ENCODE measurements at places on chromosomes 11 and 22.

DNA sequence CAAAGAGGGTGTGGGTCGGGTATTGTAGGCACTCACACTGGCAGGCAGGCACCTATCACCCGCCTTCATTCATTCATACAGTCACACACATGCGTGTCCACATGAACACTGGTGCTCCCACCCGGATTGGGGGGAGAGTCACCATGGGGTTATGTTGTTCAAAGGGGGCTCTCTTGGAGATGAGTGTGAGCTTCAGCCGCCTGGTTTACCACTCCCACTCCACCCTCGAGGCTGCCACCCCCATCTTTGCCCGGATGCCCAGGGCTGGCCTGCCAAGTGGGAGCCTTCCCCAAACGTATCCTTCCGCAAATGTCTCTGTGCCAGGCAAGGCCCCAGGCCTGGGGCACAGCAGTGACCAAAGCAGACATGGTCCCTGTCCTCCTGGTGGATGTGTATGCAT, 22.6 kb downstream of the MRGPRD start:
- DNase-seq: no peak

GRCh38 chr22:46564084-46564714, 26.8 kb upstream of the CELSR1 start:
- DNase-seq: no peak

DNA sequence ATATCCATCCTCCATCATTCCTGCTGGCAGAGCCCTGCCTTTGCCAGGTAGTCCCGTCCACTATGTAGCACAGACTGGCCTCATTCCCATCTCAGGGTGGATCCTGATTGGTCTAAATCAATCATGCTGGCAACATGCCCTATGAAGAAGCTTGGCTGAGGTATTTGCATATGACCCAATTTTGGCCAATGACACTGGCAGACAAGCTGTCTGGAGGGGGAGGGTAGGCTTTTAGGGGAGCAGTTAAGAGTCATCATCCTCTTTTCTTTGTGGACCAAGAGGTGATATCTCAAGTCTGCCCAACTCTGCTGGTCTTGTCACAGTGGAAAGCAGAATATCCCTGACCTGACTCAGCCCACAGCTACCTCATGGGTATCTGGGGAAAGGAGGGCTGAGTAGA, 5.1 kb downstream of the CCDC89 start:
- DNase-seq: no peak

- no peak for DNase-seq
Measured at GRCh38 chr11:35526370-35526792, 965 bp upstream of the PAMR1 start.

GRCh38 chr11:61961570-61962212, 5.7 kb downstream of the FTH1 start:
- DNase-seq: peak; percentile 62

DNA sequence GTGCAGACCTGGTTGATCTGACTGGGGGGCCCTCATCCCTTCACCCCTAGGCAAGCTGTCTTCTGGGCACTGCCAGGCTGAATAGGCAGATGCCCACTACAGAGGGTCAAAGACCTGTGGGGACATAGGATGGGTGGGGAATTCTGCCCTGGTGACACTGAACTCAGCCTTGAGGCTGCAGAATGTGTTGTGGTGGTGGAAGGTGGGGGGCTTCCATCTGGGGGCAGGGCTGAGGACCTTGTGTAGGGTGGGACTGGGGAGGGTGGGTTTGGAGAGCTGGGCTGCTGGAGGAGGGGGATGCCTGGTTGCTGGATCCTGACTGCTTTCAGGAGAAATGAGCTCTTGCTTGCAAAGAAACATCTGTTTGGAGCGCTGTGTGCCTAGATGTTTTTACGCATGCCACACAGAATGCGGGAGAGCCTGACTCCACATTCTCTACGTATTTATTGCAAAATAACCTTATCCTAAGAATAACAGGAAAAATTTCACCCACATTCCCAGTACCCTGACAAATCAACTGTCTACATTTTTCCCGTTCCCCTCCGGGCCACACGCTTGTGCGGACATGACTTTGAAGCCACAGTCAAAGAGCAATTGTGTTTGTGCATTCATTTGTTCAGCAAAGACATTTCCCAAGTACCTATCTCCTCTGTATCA, 18.3 kb downstream of the SMIM38 start:
- DNase-seq: no peak

DNA sequence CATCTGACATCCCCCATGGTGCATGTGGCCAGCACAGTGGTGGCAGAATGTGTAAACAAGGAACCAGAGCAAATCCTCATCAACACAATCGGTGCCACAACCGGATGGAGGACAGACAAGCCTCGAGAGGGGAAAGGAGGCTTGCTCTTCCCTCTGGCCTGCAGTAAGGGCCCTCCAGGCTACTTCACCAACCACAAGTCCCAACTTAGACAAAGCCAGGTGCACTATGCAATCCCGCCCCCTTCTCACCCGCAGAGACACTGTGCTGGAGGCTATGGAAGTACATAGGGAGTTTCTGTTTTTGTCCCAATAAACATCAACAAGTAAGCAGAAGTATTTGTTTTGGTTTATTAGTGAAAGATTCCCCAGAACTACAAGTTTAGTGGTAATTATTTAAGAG, 54.3 kb downstream of the SPATA19 start:
- no peak for DNase-seq

DNA sequence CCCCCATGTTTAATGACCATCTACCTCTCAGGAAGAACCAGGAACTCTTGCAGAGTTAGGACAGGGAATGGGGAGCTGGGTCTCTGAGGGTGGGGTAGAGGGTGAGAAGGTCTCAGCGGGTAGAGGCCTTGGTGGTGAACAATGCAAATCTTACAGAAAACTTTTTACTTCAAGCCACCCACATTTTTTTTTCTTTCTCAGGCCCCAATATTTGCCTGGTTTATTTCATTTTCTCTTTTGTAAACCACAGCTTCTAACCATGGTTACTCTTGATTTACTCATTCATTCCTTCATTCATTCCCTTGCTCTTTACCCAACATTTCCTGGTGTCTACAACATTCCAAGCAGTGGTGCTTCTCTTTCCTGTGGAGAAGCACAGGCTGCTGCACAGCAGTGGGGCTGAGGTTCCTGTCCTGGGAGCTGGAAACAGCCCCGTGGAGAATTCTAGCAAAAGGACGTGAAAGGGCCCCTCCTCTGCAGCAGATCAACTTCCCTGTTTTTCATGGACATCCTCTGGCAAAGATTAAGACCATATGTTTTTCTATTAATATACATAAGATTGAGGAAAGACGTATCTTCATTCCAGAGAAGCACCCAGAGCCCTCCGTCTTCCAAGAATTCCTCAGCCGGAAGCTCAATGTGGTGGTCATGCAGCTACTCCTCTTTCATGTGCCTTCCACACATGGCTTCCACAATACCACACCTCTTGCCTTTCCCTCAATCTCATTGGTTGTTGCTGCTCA, 224.4 kb upstream of the SESN3 start:
- no peak for DNase-seq

DNA sequence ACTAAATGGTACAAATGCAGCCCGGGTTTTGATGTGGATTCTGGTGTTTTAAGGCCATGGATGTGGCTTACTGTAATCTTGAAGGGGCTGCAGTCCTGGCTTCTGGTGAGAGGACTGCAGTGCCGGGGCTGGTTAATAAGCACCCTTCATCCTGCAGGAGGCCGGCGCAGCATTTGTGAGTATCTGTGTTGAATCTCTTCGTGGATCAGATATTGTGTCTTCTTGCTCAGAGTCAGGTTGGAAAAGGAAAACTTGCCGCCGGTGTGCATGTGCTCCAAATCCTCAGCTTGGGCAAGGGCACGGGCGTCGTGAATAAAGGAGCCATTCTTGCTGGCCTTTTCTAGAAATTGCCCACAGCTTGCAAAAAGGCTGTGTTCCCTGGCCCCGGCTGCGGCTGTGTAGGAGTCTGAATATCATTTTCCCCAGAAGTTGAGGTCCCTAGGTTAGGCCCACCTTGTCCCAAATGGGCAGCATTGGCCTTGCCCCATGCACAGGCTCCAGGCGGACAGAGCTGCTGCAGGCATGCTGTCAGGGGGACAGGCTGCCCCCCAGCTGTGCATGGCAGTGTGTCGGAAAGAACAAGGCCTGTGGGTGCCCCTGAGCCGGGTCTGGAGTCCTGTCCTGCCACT, 28.9 kb upstream of the PARVB start:
- DNase-seq: no peak

GRCh38 chr22:50670513-50670912, 2.1 kb upstream of the SHANK3 start:
- DNase-seq: no peak

DNA sequence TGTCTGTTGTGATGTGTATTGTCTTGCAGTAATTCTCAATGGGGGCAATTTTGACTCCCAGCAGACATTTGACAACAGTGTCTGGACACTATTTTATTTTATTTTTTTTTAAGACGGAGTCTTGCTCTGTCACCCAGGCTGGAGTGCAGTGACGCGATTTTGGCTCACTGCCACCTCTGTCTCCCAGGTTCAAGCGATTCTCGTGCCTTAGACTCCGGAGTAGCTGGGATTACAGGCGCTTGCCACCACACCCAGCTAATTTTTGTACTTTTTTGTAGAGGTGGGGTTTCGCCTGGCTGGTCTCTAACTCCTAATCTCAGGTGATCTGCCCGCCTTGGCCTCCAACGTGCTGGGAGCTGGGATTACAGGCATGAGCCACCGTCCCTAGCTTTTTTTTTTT, 1.4 kb downstream of the RPS6KB2 start:
- no peak for DNase-seq

- no peak for DNase-seq
Measured at GRCh38 chr11:71396548-71397123, 51.6 kb downstream of the DHCR7 start.

DNA sequence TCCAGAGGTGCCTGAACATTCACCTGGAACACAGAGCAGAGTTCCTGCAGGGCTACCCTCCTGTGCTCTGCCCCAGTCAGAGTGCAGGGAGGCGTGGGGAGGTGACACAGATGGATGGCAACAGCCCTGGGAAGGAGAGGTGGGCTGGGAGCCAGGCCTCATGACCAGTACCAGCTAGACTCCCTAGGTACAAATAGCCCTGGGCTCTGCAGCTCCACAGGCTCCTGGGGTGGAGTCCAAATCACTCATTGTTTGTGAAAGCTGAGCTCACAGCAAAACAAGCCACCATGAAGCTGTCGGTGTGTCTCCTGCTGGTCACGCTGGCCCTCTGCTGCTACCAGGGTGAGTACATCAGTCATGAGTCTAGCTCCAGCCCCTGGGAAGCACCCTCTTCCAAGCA, at the start of gene SCGB1D2:
SCGB1D2 (plus strand) TSS at position 219 of the 400 bp plus-strand sequence; CDS start at position 288, 69 bp downstream.
- no peak for DNase-seq

DNA sequence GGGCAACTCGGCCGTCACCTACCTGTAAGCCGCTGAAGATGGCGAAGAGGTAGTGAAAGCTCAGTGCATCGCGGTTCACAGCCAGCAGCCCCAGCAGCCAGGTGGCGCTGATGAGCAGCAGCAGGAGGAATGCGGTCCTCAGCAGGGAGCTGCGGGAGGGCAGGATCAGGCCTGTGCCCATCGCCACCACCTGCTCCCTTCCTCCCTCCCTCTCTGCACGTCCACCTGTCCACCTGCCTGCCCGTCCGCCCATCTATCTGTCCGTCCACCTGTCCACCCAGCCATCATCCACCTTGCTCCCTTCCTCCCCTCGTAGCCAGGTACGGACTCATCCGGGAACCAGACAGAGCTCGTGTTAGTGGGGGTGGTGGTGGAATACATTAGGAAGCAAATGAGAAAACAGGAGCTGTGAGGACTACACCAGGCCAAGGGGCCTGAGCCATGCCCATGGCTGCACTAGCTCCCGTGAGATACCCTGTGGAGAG, 32.2 kb downstream of the TRMU start:
- DNase-seq: peak; percentile 82

- peak; percentile 3 for DNase-seq
Measured at GRCh38 chr11:73907191-73907590, 30.4 kb downstream of the PAAF1 start.

DNA sequence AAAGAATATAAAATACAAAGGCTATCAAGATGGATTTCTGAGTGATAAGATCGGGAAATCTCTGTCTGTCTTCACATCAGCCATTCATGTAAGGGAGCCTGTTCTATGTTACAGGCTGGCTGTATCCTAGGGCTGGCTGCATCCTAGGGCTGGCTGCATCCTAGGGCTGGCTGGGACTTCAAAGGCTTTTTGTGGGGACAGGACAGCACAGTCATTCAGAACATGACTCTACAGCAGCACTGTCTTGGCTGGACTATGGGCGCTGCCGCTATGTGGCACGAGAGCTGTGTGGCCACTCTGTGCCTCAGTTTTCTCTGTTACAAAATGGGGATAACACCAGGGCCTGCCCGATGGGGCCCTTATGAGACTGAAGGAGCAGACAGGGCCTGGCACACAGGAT, 10.2 kb downstream of the ADAMTS8 start:
- DNase-seq: no peak

GRCh38 chr11:69686452-69686851, 11.3 kb upstream of the LTO1 start:
- DNase-seq: no peak

DNA sequence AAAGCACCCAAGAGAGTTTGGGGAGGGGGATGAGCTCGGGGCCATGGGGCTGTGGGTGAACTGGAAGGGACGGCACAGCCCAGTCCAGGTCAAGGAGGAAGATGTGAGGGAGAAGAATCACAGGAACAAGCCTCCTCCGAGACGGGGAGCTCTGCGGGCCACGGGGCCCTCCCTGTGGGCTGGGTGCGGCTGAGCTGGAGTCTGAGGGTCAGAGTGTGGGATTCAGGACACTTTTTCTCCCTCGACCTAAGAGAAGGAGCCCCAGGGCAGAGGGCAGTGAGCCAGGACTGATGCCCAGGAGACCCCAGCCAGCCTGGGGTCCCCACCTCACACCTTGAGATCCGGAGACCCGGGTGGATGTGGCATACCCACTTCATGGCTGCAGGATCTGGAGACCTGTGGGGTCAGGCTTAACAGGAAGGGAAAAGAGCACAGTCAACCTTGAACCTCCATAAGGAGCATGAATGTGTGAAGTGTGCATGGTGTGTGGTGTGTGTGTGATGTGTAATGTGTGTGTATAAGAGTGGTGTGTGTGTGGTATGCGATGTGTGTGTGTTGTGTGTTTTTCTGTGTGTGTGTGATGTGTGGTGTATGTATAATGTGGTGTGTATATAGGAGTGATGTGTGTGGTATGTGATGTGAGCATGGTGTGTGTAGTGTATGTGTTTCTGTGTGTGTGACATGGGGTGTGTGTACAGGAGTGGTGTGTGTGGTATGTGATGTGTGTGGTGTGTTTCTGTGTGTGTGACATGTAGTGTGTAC, 504.6 kb downstream of the BRD1 start:
- DNase-seq: no peak

DNA sequence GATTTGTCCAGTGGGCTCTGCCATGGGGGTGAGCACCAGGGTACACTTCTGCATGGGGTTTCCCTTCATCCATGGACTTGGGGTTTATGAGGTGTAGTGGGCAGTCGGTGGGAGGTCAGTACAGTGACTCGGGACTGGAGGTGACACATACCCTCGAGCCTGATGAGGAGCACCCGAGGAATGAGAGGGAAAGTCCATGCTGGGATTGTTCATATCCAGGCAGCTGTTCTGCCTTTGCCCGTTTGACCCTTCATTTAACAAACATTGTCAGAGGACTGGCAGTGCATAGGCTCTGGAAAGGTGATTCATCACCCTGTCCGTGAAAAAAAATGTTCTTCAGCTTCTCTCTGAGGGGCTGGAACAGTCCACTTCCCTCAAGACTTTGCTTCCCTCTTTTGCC, 2.7 kb downstream of the NAV2 start:
- DNase-seq: peak; percentile 65

Measured in suppressor macrophage treated with lipopolysaccharide for 4 hours (primary cell).